COR-L47 (cell line): ENCODE measurements at places on chromosomes 1 and 21.
A peak's percentile ranks its signal among the peaks of the same experiment; 100 is the strongest.

GRCh38 chr1:219163401-219163954 lies 10.2 kb upstream of the LYPLAL1 start:
- DNase-seq = no peak

DNA sequence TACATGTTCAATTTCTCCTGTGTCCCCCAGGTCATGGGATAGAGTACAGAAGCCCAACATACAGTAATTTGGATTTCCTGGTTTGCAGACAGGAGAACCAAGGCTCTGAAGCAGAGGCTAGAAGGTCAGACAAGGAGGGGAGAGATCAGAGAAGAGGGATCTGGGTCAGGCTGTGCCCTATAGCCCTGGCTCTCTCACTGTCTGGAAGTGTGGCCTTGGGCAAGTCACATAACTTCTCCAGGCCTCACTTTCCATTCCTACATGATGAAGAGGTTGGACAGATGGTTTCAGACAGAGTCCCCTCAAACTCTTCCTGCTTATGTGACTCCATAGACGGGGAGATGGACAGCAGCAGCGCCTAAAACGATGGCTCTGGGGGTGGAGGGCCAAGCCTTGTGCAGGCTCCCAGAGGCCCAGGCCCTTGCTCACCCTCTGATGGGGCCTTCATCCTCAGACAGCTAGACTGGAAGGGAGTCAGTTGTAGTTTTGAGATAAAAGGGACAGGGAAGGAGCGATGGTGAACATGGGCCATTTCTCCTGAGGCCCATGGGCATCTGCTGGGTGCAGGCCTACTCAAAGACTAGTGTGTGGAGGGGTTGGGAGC lies 2.9 kb downstream of the TRIM62 start:
- no peak for DNase-seq

- no peak for DNase-seq
Measured at GRCh38 chr1:39896909-39897685, 4.6 kb downstream of the MYCL start.

GRCh38 chr1:221328371-221328770 lies 413.5 kb downstream of the DUSP10 start:
- DNase-seq = no peak

DNA sequence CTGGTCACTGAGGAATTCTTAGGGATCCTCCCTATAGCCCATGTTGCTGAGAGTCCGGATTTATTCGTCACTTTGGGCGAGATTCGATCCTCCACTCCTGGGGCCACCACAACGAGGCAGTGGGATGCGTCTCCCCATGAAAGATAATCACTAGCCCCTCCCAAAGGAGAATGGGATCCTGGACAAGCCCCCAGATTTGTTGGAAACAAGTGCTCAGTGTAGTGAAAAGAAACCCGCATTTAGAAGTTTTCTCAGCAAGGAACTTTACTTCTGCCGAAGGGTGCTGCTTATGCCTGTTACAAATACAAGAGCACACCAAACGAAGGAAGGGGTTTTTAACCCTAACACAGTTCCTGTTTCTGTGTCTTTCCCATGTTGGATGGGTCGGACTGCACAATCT lies 83.3 kb downstream of the ZFYVE9 start:
- DNase-seq = no peak

- DNase-seq = no peak
Measured at GRCh38 chr1:182003953-182004586, 57.4 kb downstream of the ZNF648 start.

DNA sequence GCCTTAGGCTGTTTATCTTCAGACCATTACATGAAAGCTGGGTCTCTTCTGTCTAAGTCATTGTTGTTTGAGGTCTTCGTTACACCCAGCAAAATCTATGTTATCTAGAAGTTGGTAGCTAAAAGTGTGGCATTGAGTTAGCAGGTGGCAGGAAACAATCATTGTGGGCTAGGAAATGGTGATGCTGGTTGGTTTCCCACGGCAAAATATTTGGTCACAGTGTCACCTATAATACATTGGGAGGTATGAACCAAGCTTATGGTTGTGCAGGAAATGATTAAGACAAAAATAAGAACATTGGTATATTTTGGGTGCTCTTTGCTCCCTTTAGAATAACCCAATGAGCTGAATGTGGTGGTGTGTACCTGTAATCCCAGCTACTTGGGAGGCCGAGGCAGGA lies 169.7 kb downstream of the TRIM33 start:
- no peak for DNase-seq

- no peak for DNase-seq
Measured at GRCh38 chr1:181601186-181601950, 118.1 kb downstream of the CACNA1E start.

DNA sequence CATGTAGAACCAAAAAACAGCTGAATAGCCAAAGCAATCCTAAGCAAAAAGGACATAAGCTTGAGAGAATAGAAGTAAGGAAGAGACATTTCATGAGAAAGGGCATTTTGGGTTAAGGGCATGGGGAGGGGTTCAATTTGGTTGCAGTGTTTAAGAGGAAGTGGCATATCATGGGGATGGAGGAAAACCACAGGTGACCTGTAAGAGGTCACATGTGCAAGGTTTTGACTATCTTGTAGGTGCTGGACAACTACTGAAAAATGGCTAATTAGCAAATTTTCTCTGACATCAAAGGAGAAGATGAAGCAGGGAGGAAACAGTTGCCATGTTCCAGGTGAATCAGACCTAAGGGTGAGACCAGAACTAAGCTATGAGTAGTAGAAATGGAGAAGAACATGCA lies 31.3 kb upstream of the ROR1 start:
- DNase-seq = no peak

- DNase-seq = no peak
Measured at GRCh38 chr1:200107004-200107470, 79.5 kb downstream of the NR5A2 start.

GRCh38 chr1:116415699-116416533 lies 42.9 kb downstream of the ATP1A1 start:
- no peak for DNase-seq

DNA sequence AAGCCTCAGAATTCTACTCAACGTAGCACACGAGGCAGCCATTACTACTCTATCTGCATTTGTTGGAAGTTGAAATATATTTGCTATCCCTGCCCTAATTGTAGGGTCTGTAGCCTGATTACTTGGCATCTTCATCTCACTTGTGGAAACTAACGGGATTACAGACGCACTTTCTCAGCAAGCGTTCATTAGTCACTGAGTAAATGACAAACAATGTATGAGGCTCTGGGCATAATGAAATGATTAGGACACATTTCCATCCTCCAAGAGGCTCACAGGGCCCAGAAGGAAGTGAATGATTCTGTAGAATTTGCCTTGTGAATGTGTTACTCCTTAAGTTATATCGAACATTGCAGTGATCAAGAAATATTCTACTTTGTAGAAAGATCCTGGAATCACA lies 78.1 kb downstream of the KIF26B start:
- DNase-seq = no peak

- DNase-seq = no peak
Measured at GRCh38 chr21:42032266-42032665, 22.1 kb upstream of the ZBTB21 start.

DNA sequence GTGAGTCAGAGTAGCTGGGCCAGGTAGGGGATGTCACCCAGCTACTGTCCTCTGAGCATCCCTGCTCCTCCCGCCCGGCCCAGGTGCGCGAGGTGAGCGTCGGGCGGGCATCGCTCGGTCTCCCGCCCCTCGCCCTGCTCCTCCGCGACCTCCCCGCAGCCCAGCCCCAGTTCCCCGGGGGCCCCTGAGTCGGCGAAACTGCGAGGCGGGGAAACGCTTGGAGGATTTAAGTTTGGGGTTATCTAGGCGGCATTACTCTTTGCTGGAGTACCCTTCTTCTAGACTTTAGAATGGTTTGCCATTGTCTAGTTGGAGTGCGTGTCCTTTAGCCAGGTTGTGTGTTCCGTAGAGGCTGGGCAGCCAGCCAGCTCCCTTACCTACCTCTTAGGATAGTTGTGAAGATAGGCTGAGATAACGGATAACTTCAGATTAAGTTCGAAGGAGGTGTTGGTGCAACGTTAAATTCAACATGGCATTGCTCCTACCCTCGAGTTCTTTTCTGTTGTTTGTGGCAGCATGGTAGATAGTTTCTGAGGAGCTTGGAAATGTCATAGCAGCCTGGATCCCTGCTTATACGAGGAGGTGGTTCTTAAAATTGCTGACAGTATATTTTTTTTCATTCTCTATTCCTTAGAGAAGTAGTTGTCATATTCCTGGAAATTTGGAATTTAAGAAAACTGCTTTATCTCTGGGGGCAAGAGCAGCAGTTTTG lies 697 bp downstream of the AGO3 start:
- no peak for DNase-seq

DNA sequence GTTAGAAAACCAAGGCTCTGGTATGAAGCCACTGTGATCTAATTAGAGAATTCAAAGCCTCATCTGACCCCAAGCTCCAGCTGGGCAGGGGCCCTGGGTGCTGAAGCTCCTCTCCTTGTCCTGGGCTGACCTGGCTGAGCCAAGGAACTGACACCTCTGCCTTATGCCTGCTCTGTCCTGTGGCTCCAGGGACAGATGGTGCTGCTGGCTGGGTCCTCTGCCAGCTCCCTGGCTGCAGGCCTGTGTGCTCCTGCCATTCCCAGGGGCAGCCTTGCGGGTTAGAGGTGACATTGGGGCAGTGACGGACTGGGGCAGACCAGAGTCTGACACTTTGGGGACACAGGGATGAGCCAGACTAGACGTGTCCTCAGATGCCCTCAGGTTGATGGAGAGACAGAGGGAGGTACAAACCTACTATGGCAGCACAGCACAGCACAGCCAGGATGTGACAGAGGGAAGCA lies 11.8 kb downstream of the ACOT11 start:
- DNase-seq = no peak

- DNase-seq = no peak
Measured at GRCh38 chr1:179337288-179337687, 28.5 kb upstream of the AXDND1 start.

- DNase-seq = peak; percentile 26
Measured at GRCh38 chr1:151210830-151211229, 12.5 kb downstream of the PIP5K1A start.

GRCh38 chr1:38047603-38048141 lies 1.1 kb upstream of the POU3F1 start:
- no peak for DNase-seq

GRCh38 chr1:209335178-209335577 lies 248.3 kb upstream of the CAMK1G start:
- DNase-seq = peak; percentile 24

- peak; percentile 76 for DNase-seq
Measured at GRCh38 chr21:46634966-46635323, 529 bp upstream of the PRMT2 start.

DNA sequence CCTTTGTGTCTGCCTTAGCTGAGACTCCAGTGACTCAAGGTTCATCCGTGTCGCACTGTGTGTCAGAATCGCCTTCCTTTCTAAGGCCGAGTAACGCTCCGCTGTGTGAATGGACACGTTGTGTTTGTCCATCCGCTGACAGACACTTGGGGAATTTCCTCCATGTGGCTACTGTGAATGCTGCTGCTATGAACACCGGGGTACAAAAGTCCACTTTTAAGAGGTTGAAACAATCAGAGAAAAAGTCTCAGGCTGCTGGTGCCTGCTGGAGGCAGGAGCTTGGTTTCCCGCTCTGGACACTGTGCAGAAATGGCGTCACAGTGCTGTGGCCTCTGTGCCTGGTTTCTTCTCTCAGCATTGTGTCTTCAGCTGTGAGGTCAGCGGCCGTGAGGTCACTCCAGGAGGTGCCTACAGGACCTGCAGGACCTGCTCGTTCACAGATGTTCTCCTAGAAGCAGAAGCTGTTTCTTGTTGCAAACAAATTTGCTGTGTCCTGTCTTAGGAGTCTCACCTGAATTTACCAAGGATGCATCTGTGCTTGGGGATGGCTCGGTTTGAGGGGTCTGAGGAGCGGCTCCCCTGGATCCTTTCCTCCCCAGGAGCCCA lies 34.2 kb downstream of the KRTAP10-1 start:
- no peak for DNase-seq

- peak; percentile 66 for DNase-seq
Measured at GRCh38 chr1:206575165-206575893, 36.9 kb downstream of the EIF2D start.

- DNase-seq = no peak
Measured at GRCh38 chr1:183223467-183223866, 37.4 kb downstream of the LAMC2 start.

DNA sequence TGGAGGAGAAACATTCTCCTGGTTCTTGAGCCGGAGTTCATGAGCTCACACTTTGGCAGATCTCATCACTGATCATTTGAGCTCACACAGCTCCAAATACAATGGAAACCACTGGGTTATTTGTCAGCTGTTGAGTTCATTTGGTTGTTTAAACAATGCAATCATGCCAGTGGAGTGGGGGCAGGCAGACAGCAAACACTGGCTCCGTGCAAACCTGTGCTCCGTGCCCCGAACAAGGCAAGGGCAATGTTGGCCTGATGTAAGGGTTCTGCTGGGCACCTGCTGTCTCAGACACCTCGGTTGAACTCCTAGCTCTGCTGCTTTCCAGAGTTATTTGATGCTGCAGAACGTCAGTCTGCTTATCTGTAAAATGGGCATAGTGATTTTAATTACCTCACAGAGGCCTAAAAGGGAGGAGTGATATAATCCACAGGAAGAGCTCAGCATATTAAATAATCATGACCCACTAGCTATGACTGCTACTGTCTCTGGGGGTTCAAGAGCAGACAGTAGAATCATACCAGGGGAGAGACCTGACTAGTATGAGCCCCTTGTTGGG lies 20.0 kb upstream of the CLIC6 start:
- DNase-seq = no peak

GRCh38 chr1:202806845-202807450 lies 1.3 kb downstream of the KDM5B start:
- DNase-seq = no peak

DNA sequence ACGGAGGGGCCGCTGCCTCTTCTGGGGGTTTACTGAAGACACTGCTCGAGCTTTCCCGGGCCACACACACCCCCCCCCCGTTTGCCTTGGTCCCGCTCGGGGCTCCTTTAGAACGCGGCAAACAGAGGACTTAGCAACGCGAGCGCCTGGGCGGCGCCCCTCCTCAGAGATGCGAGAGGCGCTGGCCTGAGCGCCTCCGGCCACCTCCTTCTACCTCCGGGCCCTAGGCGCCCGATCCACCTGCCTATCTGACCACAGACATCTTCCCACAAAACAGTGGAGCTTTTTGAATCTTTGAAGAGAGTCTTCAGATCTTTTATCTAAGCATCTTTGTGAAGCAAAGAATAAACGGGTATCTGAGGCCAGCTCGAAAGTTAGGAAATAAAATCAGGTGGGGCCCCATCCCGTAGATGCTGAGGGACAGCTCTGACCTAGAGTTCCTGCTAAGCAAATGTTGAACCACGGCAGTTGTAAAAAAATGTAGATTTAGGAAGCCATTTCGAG lies 436 bp upstream of the TTLL7 start:
- peak; percentile 85 for DNase-seq

- peak; percentile 33 for DNase-seq
Measured at GRCh38 chr1:81848880-81849682, 48.3 kb downstream of the ADGRL2 start.

- peak; percentile 34 for DNase-seq
Measured at GRCh38 chr1:196317535-196318522, 290.4 kb downstream of the KCNT2 start.
